ENCODE measurements at places on chromosomes 3 and 15.

- DNase-seq, result no peak
Measured at GRCh38 chr3:25885544-25885943, 95.7 kb downstream of the OXSM start.

GRCh38 chr3:18703798-18704197, 278.7 kb upstream of the SATB1 start:
- no peak for DNase-seq

DNA sequence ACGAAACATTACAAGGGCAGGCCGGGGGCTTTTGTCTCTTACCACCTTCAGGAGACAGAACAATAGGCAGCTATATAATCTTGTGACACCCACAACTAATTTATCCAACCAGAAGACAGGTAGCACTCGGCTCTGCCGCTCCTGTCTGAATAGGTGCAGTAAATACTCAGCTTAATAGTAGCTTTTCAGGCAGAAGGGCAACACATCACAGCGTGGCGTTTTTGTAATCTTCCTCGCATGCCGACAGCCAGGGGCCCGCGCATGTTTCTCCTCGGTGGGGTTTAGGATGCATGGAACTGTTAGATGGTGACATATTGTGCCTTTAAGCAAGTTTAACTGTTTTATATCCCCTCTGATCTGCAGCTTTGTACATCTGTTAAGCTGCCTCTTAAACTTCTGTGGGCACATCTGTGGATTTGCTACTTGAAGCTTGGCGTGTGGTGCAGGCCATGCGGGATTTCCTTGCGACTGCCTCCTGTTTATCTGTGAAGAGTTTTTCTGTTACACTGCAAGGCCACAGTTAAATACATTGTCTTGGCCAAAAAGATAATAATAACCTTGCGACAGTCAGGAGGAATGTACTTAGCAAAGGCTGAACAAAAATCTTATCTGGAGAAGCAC, 123.2 kb upstream of the BNIP2 start:
- no peak for DNase-seq

- DNase-seq, result no peak
Measured at GRCh38 chr3:192940129-192940528, 22.5 kb upstream of the MB21D2 start.

DNA sequence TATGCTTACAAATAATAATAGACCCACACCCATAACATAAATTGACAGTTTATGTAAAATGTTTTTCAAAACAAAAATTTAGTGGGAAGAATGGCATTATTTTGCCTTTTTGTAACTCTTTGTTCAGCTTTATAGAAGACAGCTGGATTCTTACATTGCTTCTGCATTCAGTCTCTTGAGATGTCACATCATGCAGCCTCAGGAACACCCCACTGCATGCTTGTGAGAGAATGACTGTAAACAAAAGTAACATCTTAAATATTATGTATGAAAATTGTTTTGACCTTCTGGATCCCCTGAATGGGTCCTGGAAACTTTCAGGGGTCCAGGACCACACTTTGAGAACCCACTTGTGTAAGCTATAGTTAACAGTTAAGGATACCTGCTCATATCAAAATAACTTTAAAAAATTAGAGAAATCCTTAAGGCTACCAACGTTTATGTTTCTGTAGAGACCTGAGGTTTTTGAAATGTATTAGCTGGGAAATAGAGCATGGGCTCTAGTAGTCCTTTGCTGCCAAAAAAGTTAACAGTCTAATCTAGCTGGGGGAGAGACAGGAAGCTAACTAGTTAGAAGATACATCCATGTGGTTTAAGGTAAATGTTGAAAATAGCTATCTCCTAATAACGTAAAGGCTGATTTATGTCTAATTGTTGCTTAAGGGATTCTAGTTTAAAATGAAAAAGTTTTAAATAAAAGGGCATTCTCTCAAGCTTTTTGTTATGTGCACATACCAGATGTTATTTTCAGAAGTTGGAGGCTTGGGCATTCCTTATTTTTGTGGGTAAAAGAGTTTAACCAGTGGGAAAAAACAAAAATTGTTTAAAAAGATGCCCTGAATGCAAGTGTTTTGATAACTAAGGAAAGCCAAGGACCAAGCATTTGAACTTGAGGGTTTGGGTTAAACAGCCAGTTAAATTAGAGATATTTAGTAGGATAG, 3.8 kb downstream of the USP3 start:
- DNase-seq, result no peak

DNA sequence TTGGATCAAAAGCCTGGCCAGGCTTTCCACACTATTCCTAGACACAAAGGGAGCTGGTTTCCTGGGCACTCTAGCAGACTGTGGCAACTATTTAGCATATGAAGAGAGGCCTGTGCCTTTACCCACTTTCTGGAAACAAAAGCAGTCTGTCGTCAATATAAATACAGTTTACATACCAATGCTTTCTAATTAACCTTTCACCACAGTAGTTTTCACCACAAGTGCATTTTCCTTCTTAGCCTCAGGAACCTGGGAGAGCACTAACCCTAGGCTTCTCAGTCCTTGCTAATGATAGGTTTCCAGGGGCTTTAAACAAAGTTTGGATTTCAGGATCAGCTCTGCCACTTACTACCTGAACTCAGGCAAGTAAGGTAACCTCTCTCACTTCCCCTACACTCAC, 499.1 kb downstream of the MAGI1 start:
- DNase-seq, result no peak

DNA sequence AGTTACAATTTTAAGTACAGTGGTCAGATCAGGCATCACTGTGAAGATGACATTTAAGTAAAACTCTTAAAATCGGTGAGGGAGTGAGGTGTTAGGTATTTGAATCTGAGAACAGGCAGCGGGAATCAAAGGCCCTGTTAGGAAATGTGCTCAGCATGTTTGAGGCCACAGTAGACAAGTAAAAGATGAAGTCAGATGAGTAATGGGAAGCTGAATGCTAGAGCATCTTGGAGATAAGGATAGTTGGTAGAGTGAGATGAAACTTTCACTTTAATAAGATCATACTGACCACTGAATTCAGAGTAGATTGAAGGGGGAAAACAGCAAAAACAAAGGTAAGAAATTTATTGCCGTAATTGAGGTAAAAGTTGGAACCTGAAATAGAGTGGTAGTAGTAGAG, 61.6 kb downstream of the DCBLD2 start:
- DNase-seq, result no peak

DNA sequence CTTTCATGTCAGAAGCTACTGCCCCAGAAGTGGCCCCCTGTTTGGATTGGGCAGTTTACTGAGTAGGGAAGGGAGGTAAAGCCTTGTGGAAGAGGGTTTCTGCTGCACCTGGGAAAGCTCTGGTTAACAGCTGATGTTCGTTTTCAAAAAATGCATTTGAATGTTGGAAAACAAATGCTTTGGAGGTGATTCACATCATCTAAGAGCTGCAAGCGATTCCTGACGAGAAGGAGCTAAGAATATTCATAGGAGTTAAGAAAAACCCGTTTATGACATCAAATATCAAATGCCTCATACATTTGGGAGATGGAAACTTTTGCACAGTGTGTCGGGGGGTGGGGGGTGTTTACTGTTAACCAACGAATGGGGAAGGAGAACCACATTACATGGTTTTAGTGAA, 183.8 kb upstream of the NR2F2 start:
- DNase-seq, result no peak

DNA sequence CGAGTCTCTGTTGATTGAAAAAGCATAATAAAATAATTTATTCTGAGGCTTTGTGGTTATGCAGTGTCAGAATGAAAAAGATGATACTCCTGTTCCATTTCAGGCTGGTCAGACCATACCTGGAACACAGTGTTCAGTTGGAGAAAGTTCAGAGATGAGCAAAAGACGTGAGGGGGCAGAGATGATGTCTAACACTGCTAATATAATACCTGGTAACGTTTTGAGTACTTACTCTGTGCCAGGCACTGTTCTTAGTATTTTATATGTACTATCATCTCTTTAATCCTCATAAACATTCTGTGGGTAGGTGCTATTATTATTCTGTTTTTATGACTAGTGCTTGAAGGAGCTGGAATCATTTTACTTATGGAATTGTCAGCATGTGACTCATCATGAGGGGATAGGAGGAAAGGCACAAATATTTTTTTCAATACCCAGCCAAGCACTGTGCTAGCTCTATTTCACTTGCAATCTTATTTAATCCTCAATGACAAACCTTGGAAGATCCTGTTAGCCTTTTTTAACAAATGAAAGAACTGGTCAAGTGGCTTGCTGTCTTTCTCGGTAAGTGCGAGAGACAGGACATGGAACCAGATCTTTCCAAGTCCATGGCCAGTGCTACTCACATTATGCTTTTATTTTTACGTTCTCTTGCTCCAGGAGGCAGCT, 31.8 kb downstream of the IQGAP1 start:
- DNase-seq, result no peak

- DNase-seq, result no peak
Measured at GRCh38 chr3:137108699-137109440, 151.1 kb downstream of the IL20RB start.

DNA sequence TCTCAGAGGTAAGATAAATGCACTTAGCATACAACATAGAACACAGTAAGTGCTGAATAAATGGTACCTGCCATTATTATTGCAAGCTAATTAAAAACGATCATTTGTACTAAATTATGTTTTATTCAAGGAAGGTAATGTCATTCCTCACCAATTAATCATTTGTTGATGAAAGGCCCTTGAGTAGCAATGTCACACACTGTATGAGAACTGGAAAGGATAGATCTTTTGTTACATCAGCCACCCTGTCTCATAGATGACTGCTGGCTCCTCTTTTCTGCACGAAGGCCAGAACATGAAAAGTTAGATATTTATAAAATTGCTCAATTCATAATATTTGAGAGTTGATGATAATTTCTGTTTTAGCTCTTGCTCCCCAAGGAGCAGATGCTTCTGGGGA, 415.4 kb downstream of the RBMS3 start:
- DNase-seq, result no peak

DNA sequence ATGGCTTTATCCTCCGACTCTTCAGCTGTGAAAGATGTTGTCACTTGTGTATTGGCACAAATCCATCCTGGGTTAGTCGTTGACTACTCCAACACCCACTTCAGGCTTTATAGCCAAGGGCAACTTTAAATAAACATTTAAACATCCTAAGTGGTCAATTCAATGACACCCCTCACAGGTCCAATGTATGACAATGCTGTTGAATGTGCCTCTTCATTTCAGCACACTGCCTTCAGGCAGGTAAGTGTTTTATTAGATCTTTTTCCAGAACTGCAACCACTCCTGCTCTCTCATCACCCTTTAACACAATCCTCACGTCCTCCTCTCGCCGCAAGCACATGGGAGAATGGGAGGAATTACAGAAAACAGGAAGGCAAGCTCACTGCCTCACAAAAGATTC, 30.3 kb downstream of the IL12A start:
- no peak for DNase-seq

DNA sequence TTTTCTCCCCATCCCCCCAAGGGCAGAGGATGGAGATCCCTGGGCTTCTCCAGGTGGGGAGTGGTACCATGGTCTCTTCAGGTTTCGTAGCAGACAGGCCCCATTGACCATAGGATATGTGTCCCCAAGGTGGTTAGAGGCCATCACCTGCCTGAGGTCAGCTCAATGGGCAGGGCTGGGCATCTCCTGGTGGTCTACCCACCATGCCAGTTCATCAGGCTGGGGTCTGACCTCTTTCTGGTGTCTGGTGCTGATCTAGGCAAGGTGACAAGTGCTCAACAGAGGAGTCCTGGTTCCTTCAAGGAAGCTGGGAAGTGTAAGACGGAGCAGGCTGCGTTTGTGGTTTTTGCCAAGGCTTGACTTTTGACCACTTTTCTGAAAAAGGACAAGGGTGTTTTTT, 71.4 kb downstream of the SMAD3 start:
- no peak for DNase-seq

DNA sequence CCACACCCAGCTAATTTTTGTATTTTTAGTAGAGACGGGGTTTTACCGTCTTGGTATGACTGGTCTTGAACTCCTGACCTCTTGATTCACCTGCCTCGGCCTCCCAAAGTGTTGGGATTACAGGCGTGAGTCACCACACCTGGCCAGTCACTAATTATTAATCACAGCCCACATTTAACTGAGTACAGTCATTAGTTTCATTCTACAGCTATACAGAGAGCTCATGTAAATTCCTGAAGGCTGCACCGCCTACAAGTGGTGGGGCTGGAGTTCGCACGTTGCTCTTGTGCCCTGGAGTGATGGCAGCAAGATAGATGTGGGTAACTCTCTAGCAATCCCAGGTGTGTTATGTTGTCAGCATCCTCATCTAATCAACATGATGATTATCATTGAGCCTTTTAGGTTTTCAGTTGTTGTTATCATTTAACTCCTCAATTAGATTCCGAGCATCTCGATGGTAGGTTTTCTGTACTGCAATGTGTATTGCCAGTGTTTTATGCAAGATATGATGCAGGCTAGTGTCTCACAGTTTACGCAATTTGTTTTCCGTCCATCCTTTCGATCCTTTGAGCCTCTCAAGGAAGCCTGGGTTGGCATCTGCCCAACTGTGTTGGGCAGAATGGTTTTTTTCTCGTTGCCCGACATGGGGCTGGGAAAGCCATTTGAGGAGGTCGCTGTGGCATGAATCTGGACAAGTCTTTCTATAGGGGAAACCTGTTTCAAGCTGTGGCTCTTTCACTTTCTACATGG, 216.3 kb downstream of the LPP start:
- DNase-seq, result no peak

- no peak for DNase-seq
Measured at GRCh38 chr3:155093261-155093660, 13.1 kb downstream of the MME start.

DNA sequence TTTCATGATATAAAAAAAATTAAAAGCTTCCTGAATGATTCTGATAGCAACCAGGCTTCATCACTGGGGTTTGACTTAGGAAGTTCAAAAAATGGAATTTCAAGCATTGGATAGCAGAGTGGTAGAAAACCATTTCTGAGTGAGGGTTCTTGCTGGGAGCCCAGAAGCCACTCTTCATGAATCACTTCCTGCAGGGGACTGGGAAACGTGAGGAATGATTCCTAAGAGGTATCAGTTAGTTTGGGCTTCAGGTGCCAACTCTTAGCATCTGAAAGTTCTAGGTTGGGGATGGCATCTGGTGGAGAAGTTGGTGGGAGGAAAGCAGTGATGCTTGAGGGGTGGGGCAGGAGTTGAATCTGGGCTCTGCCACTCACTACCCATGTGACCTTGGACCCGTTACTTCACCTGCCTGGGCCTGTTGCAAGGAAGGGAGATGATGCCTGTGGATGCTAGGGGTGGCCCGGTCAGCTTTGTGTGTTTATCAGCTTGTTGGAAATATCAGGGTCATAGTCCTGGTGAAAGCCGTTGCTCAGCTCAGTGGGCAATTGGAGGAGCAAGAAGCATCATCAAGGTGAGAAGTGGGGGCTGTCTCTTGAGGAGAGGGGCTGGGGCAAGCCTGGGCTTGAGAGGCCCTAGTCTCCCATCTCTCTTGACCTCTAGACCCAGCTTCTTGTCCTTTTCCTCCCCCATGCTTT, 37.0 kb upstream of the TNFAIP8L3 start:
- no peak for DNase-seq

GRCh38 chr15:47997195-47998080, 123.4 kb upstream of the SLC24A5 start:
- no peak for DNase-seq

All from activated CD4-positive, CD25-positive, alpha-beta regulatory T cell treated with anti-CD3 and anti-CD28 coated beads, Interleukin-2, amount 50 U/mL, for 16 hours (primary cell).